Endothelial cell of coronary artery (primary cell): ENCODE measurements at places on chromosomes 13 and 19. TPM values are rescaled to one million over a fixed set of nuclear protein-coding genes. Genes with fewer than 3 reads are reported as not detected.

Gene KIR2DL4
- not detected in 2 replicates for total RNA-seq

Gene MCEMP1
- total RNA-seq = not detected in 2 replicates

Gene TUBA3C
- not detected in 2 replicates for total RNA-seq

Gene FFAR2
- not detected in 2 replicates for total RNA-seq

Gene SIGLEC12
- total RNA-seq = not detected in 2 replicates

Gene CNN1
- total RNA-seq = 2.0 and 6.9 TPM in 2 replicates

Gene ZNF560
- total RNA-seq = under 0.01 and 0.47 TPM in 2 replicates

Gene AZU1
- total RNA-seq = not detected in 2 replicates

Gene FBXL3
- total RNA-seq = 46.5 and 57.8 TPM in 2 replicates

Gene CEACAM7
- not detected in 2 replicates for total RNA-seq

Gene CCDC122
- 2.0 and 4.5 TPM in 2 replicates for total RNA-seq

Gene CLDN10
- total RNA-seq = 0.09 TPM in 1 of 2 replicates, not detected in the other

Gene SMIM44
- not detected in 2 replicates for total RNA-seq
